ENCODE measurements at places on chromosomes 6 and 20.

- DNase-seq, result no peak
Measured at GRCh38 chr6:12119085-12119588, 107.0 kb downstream of the HIVEP1 start.

- DNase-seq, result no peak
Measured at GRCh38 chr6:20182926-20183521, 29.2 kb downstream of the MBOAT1 start.

DNA sequence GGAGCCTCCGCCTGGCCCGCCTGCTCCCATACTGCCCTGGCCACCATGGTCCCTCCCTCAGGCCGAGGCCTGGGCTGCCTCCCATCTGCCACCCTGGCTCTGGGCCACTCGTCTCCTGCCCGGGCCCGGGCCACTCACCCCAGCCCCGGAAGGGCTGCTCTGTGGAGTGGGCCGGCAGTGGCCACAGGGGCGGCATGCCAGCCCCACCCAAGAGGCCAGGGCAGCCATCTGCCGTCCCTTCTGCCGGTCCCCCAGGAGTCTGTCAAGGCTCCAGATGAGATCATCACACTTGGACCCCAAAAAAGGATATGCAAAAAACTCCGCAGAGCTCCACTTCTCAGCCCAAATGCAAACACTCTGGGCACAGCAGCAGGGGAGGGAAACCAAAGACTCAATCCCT is 23.8 kb upstream of the TLDC2 start:
- DNase-seq, result no peak

DNA sequence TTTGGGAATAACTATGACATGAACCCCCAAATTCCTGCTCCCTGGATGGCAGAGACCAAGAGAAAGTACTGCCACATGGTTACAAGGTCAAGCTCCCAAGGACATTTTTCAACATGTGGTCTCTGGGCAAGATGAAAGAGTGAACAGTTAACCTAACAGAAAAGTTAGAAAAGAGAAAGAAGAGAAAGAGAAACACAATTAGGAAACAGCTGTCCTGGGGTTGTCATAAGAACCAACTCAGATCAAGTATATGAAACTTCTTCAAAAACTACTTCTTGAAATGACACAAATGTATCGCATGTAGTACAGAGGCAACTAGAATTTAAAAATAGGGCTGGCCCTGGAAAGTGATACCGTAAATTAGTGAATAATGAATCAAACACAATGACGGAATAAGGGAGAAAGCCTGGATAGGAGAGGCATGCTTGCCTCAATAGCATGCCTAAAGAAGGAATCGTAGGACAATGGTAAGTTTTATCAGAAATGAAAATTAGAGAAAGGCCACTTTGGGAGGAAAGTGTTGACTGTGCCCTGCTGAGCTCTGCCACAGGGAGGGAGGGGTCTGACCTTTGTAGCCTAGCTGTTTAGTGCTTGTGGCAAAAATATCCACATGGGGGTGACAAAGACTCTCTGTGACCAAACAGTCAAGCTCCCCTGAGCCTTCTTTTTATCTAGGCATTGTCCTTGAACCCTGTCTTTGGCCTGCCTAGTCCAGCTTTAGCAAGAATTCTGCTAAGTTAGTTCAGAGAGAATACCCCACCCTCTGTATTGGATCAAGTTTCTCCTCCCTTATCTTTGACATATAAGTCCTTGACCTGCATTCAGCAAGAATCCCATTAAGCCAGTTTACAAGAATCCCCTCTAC is 4.3 kb upstream of the DCBLD1 start:
- DNase-seq, result no peak

GRCh38 chr6:47146431-47147174 is 104.5 kb upstream of the ADGRF1 start:
- no peak for DNase-seq

- DNase-seq, result no peak
Measured at GRCh38 chr6:56732517-56732916, 89.8 kb upstream of the DST start.

GRCh38 chr20:32559753-32560380 is 25.3 kb downstream of the NOL4L start:
- no peak for DNase-seq
